ENCODE measurements at places on chromosomes 4 and X. TPM values are rescaled to one million over a fixed set of nuclear protein-coding genes. Genes with fewer than 3 reads are reported as not detected.

- DNase-seq, result no peak
Measured at GRCh38 chr4:145694929-145695328, 15.0 kb downstream of the C4orf51 start.

- DNase-seq, result no peak
Measured at GRCh38 chr4:163534056-163534455, 39.6 kb downstream of the TMA16 start.

Gene EDA
- 5.1 TPM for total RNA-seq

Gene DMRTC1
- total RNA-seq, result not detected

Gene MEPE
- not detected for total RNA-seq

Gene SLIT2
- total RNA-seq, result not detected

- DNase-seq, result no peak
Measured at GRCh38 chr4:10629394-10629793, 55.2 kb downstream of the CLNK start.

DNA sequence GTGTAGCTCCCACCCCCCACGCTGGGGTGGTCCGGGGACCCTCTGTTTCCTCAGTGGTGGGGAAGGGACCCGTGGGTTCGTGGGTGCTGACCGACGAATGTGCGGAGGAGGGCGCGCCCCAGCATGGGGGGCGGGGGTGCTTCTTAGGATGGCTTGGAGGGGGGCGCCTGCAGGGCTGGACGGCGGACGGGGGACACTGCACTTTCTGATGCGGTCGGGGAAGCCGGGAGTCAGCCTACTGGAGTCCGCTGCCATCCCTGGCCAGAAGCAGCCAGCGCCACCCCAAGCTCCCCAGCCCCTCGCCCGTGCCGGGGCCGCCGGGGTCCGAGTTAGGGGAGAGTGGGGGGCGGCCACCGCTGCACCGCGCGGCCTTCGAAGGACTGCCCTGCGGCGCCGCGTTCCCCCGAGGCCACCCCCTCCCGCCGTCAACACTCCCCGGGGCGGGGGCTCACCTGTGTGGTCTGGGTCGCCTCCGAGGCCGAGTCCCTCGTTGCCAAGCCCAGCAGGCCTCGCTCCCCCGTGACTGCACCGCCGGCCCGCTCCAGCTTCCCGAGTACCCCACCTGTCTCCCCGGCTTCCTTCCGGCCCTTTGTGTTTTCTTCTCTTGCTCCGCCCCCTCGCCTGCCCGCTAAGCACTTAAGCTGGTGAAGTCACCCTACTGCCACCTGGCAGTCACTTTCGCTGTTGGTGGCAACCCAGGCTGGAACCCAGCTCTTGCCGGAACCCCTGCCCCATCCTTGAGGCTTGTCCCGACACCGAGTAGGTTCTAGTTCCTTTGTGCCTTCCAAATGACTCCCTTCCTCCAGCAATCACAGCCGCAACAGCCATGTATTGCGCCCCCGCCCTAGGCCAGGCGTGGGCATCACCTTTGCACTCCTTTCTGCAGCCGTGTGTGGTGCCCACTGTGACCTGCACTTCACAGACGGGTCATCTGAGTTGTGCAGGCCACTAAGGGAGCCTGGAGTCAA lies at the start of gene OCIAD2:
Gene OCIAD2, minus strand, starts transcription at position 569 of the 968 bp plus-strand sequence. CDS start 2,225 bp downstream, outside the sequence.
- peak; percentile 90 for DNase-seq

DNA sequence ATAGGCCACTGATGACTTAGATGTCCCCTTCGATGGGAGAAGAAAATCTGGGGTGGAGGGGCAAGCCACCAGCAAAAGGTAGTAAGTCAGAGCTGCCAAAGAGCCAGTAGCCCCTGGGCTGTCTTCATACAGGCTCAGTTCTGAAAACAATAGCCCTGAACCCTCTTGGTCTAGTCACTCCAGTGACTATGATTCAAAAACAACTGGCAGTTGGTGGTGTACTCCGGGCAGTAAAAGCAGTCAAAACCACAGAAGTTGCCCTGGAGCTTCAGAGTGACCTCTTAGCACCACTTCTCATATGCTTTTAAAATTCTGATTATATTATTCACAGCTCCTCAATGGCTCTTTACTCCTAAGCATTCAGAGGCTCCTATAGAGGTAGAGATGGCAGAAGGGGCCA lies 164.3 kb upstream of the MAMLD1 start:
- no peak for DNase-seq

Gene HSFX4
- not detected for total RNA-seq

GRCh38 chr4:186351668-186352194 lies 85.7 kb downstream of the F11 start:
- DNase-seq, result no peak

Gene DIPK2B
- total RNA-seq, result not detected

DNA sequence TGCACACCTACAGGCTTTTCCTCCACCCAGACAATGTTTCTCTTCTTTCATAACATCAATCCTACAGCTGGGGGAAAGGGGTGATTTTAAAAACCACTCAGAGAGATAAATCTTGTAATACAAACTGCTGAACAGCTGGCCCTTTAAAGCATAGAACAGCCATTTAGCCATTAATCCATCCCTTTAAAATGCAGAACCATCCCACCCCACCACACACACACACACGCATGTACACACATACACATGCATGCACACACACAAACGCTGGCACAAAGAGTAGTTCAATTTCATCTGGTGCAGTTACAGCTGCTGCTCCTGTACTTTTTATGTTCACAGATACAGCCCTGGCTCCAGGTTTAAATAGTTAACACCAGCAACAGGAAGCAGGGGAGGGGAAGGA lies 426.1 kb downstream of the MID1IP1 start:
- DNase-seq, result no peak

DNA sequence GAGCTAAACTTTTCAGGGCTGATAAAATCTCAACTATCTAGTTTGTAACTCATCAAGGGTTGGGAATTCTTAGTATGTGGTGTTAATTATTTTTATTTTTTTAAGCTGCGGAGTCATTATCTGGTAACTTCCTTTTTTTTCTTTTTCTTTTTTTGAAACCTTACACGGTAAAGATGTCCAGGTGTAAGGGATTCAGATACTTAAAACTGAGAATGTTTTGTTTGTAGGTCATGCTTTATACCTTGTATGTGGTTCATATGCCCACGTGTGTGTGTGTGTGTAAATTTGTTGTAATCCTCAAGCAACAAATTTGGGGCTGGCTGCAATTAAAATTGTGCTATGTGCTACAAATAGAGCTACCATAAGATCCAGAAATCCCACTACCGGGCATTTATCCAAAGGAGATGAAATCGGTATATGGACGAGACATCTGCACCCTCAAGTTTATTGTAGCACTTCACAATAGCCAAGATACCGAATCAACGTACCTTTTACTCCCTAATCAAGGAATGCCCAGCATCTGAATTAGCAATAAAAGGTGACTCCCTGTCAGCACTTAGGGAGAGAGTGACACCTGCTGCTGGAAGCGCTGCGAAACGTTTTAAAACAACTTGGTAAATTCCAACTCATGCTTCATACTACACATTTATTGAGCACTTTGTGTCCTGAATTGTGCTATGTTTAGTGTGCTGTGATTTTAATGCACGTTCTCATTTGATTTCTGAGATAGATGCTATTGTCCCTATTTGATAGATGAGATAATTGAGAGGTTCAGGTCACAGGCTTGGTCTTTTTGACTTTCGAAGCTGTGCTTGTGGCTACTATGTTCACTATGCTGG lies 16.1 kb downstream of the MSMO1 start:
- peak; percentile 50 for DNase-seq

Gene PDE6B
- total RNA-seq, result 18.1 TPM

DNA sequence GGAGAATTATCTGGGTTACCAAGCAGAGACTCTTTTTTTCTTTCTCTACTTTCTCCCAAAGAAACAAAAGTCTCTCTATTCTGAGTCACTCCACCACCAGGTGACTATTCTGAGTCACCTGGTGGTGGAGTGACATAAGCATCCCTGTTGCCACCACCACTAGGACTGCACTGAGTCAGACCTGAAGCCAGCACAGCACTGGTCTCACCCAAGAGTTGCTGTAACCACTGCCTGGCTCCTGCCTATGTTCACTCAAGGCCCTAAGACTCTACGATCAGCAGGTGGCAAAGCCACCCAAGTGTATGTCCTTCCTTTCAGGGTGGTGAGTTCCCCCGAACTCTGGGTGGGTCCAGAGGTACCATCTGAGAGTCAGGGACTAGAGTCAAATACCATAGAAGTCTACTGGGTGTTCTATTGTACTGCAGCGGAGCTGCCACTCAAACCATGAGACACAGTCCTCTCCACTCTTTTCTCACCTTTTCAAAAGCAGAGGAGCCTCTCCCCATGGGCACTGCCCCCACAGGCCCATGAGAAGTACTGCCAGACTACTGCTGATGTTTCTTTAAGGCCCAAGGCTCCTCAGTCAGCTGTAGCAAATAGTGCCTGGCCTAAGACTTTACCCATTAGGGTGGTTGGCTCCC lies 209.6 kb upstream of the IRS4 start:
- DNase-seq, result peak; percentile 9
